Right lung (tissue), 10 donors: ENCODE measurements at places on chromosomes 4 and X. TPM values are rescaled to one million over a fixed set of nuclear protein-coding genes. Genes with fewer than 3 reads are reported as not detected.

BRCC3 gene
- polyA plus RNA-seq = 23.2 TPM

MFAP3L gene
- polyA plus RNA-seq = 1.9 TPM

- no peak for DNase-seq
Measured at GRCh38 chrX:15815779-15816437, 25.6 kb downstream of the ZRSR2 start.

TRPC3 gene
- polyA plus RNA-seq = 6.4 TPM

- no peak for DNase-seq
Measured at GRCh38 chrX:88425739-88426138, 321.3 kb upstream of the CPXCR1 start.

GRCh38 chrX:103550415-103551051, 31.2 kb upstream of the RAB40A start:
- DNase-seq = no peak
